ENCODE measurements at places on chromosomes 13 and 19.

DNA sequence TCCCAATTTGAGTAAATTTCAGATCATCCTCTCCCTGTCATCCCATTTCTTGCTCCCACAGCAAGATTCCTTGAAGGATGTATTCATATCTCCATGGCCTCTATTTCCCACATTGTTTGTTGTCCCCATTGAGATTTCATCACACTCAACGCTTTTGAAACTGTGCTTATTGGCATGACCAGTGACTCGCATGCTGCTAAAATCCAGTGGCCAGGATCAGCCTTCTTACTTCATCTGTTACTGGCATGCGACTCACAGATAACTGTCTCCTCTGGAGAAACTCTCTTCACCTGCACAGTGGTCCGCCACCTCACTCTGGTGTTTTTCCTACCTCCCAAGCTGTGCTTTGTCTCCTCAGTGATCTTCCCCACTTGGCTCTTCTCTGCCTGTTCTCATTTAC lies 95.8 kb downstream of the WASF3 start:
- DNase-seq: no peak

GRCh38 chr19:6423499-6424194 lies 964 bp downstream of the KHSRP start:
- DNase-seq: no peak

GRCh38 chr13:113596321-113597200 lies 12.0 kb downstream of the TFDP1 start:
- no peak for DNase-seq

GRCh38 chr13:21034603-21035191 lies 26.7 kb downstream of the LATS2 start:
- DNase-seq: no peak

DNA sequence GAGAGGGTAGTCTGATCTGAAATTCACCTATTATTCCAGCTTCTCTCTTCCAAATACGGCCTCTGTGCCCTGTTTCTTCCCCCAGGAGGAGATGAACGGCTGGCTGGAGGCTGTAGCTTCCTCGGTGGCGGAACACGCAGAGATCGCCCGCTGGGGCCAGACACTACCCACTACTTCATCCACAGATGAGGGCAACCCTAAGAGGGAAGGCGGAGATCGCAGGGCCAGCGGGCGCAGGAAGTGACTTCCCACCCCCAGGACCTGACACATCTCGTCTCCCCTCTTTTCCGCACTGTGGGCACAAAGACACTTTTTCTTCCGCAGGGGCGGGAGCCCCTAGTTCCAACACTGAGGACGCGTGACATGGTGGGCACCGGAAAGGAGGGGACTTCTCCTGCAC lies 1.3 kb upstream of the SHKBP1 start:
- no peak for DNase-seq

DNA sequence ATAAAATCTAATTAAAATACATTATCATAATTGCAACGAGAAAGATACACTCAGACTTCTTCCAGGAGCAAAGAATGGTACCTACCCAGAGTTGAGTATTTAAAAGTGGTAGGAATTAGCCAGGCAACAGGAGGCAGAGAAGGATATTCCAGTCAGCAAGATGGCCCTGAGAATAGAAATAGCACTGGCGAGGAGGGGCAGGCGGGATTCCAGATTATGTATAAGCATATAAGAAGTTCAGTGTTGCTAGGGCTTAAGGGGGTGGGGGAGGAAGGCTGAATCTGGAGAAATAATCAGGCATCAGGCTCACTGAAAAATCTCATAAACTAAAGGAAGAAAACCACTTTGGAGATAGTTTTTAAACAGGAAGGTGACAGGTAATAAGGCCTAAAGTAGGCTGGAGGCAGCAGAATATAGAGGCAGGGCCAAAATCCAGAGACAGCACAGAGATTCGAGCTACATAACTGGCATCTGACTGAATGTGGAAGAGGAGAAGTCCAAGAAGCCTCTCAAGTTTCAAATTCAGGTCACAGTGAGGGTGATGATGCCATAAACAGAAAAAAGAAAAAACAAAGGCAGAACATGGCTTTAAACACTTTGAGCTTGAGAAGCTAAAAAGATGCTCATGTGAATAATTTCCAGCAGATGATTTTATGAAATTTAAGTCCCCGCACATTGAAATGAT lies 7.5 kb downstream of the KPNA3 start:
- no peak for DNase-seq

- peak; percentile 42 for DNase-seq
Observed at GRCh38 chr19:24033963-24034342, 53.0 kb upstream of the ZNF254 start.

GRCh38 chr19:7912144-7912696 lies 2.4 kb upstream of the TGFBR3L start:
- no peak for DNase-seq

- no peak for DNase-seq
Observed at GRCh38 chr13:39670445-39670844, 15.0 kb downstream of the COG6 start.

GRCh38 chr19:16911046-16911445 lies 22.2 kb downstream of the F2RL3 start:
- no peak for DNase-seq

DNA sequence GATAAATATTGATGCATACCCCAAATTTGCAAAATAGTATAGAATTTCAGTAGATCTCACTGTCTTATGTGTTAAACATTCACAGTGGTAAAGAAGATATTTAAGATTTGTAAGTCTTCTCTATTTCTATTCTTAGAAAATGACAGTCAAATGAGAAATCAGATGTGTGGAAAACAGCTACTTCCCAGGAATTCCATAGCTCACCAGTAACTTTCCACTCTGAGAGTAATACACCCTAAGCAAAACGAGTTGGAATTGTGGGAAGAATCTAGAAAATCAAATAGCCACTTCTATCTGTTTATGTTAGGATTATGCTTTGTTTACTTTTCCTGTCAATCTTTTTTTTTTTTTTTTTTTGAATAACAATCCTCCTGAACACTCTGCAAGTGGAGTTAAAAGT lies 69.1 kb downstream of the FLT1 start:
- no peak for DNase-seq

GRCh38 chr13:39415008-39415802 lies 187.8 kb downstream of the LHFPL6 start:
- peak; percentile 14 for DNase-seq

GRCh38 chr13:106484537-106485193 lies 50.8 kb downstream of the EFNB2 start:
- no peak for DNase-seq

DNA sequence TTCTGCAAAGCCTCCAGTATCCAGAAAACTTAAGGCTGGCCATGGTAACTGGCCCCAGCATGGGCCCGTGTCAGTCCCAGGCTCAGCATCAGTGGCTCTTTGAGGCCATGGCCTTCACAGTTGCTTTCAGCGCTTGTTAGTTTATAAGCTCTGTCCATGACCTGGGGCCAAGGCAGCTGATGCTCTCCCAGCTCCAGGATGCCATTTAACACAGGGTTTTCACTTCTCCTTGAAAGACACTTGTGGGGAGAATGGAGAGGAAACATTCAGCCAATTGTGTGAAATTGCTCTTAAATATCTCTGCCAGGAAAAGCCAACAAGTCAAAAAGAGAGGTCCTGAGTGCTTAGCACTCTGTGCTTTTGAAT lies 321.3 kb downstream of the FOXO1 start:
- no peak for DNase-seq

- DNase-seq: no peak
Observed at GRCh38 chr13:109698779-109699178, 87.6 kb downstream of the IRS2 start.

- DNase-seq: no peak
Observed at GRCh38 chr13:98447881-98448641, 128.8 kb downstream of the STK24 start.

DNA sequence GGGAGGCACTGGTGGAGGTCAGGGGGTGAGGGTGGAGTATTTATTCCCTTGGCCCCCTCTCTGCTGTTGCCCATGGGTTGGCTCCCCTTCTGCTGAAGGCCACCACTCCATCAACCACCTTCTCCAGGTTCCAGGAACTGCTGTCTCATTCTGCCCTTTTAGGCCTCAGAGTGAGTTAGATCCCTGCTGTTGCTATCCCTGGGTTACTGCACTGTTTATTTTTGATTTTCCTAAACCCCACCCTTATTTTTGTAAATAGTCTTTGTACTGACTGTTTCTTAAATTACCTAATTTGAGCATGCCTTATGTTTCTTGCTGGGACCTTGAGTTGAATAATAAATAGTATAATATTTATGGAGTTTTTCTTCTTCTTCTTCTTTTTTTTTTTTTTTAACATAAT lies 132.8 kb downstream of the RGCC start:
- no peak for DNase-seq

- peak; percentile 55 for DNase-seq
Observed at GRCh38 chr19:14347999-14348889, 33.0 kb upstream of the ADGRE5 start.

GRCh38 chr19:30411714-30412113 lies 39.5 kb downstream of the ZNF536 start:
- DNase-seq: no peak

DNA sequence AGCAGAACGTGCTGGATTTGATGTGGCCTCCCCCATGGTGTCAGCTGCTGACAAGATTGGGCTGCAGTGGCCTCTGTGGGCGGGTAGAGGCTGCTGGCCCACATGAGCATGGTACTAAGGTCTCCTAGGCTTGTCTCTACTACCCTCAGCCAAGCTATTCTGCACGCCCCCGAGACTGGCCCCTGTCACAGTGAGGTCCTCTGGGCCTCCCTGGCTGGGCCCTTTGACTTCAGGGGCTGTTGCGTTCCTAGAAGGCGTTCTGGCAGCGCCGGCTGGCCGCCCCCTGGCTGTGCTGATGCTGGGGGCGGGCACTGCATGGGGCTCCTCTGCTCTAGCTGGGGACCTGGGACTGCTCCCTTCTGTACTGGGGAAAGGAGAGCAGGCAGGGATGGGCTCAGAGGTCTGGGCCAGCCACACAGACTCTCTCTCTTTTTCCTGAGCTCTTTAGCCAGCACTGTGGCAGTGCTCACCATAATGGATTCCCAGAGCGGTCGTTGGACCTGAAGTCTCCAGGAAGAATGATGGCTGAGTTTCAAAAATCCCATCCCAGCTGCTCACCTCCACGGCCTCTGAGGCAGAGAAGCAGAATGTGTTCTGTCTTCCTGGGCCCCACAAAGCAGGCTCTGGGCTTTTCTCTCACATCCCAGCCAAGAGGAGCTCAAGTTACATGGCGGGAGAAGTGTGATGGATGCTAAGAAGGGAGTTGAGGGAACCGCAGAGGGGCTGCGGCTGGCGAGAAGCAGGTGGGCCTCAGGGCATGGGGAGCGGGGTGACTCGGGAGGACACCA lies 32.3 kb downstream of the TSSK6 start:
- no peak for DNase-seq

- DNase-seq: no peak
Observed at GRCh38 chr19:16340092-16340491, 15.5 kb downstream of the KLF2 start.

DNA sequence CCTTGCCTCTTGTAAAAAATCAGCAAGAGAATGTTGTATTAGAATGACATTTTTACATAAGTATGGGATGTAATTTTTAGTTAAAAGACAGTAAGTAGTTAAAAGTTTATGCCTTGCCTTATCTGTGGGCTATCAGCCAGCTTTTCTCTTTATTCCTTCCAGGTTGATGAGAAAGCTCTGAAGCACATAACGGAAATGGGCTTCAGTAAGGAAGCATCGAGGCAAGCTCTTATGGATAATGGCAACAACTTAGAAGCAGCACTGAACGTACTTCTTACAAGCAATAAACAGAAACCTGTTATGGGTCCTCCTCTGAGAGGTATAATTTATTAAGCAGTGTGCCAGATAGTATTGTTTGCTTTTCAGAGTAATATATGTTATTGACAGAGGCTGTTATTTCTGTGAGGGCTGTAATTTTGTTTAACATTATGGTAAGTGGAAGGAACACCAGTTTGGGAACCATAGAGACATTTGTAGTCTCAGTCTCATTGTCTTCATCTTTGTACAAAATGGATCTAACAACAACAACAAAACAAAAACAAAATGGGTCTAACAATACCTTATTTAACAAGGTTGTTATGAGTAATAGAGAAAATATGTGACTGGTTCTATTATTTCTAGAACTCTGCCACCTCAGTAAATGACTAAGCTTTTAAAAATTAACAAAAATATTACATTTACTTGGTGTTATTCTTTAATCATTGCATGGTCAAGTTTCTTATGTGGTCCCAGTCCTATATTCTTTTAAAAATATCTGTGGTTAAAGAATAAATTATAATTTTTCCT lies 112.8 kb downstream of the TDRD3 start:
- no peak for DNase-seq
